GM19239 (cell line): ENCODE measurements at places on chromosomes 7 and 10.

DNA sequence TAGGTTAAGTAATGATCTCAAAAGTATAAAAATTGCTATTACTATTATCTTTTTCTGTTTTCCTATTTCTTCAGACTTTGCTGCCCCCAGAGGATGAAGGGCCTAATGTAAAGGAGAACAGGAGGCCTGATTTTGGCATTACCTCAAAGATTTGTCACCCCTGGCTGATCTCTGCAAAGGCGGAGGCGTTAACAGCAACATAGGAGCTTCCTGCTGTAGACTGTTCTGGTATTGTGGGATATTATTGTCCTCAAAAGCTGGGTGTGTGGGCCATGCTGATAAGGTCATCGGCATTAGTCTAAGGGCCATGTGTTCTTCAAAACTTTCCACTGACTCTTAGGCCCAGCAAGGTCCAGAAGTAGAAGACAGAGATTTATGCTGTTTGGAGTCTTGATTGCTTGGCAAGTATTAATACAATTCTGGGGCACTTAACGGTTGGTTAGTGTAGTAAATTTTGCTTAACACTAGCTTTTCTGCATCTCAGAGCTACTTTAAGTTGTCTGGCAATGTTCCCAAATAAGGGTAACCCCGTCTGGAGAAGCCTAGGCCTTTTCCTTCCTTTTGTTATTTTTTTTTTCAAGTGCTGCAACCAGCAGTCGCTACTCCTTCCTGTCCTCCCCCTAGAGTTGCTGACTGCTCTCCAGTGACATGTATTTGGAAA is 14.0 kb upstream of the ENTPD1 start:
- DNase-seq: no peak

- no peak for DNase-seq
Measured at GRCh38 chr7:135178364-135178763, 7.9 kb upstream of the CYREN start.

DNA sequence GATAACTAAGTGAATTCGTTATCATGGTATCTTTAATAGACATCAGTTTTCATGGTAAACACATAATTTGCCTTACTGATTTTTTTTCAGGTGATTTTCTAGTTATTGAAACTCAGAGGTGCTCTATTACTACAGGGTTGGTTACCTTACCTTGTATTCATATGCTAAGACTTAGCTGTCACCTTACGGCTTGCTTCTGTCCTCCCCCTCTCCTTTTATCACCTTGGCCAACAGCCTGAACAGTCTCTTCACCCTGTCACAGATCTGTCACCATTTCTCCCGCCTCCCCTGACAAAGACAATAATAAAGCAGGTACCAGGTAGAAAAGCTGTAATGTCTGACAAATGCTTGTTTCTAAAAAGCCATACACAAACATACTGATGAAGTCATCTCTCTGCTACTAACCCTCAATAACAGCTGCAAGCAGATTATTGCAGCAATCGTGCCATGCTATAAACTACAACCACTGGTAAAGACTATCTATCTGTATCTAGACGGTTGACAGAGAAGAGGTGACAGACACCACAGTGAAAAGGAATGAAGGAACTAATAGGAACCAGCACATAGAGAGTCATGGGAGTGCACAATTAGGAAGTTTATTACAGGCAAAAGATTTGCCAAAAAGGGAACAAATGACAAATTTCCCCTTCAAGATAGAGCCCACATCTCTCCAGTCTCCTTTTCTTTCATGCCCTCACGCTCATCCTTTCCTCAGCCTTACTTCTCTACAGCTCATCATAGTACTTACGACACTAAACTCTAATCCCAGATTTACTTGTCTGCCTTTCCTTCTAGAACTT is 57.2 kb downstream of the ARHGAP12 start:
- DNase-seq: no peak

GRCh38 chr7:26417911-26418413 is 126.3 kb downstream of the SNX10 start:
- DNase-seq: no peak

DNA sequence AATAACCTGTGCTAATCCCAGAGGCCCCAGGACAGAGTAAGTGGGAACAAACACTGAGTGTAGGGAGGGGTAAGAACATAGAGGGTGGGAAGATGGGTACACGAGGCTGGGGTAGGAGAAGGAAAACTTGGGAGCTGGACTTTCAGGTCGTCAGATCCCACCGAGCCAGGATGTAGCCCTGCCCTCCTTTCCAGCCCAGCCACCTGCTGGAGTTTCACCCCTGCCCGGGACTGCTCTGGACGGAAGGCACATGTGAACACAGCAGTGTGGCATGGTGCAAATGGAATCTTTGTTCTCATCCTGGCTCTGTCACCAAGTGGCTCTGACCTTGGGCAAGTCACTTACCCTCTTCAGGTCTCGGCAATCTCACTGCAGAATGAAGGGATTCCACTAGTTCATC is 52.8 kb downstream of the PODXL start:
- no peak for DNase-seq

DNA sequence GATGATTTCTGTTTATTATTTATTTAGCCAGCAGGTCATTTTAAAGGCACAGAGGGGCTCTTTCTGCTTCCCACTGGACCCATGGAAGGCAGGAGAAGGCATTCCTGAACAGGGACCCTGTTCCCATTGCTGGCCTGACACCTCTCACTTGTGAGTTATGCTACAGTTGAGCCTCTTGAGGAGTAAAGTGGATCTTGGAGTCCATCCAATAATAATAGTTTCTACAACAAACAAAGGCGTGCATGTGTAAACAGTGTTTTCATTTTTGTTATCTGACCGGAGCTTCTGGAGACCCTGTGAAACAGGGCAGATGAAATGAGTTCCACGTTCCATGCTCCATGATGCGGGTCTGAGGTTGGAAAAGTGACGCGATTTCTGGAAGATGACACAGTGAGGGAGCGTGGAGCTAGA is 127.3 kb upstream of the HABP2 start:
- DNase-seq: no peak

GRCh38 chr7:107953265-107953923 is 49.6 kb downstream of the LAMB1 start:
- DNase-seq: no peak

- DNase-seq: no peak
Measured at GRCh38 chr7:129176916-129177710, 11.3 kb upstream of the SMO start.

- no peak for DNase-seq
Measured at GRCh38 chr10:88756660-88757059, 3.2 kb upstream of the LIPN start.

DNA sequence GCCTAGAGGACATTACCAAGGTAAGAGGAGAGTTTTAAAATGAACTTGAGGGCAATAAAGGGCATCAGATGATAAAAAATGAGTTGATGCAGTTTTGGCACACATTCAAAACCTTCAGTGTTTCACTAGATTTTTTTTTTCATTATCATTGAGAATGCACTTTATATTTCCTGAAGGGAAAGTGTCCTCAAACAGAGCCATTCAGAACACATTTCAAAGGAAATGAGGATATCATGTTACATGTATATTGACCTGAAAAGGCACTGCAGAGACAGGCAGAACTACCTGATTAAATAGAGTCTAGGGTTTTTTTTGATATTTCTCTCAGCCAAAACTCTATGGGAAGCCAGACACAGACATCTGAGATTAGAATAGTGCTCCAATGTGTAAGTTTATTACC is 454.0 kb downstream of the NEBL start:
- DNase-seq: no peak

DNA sequence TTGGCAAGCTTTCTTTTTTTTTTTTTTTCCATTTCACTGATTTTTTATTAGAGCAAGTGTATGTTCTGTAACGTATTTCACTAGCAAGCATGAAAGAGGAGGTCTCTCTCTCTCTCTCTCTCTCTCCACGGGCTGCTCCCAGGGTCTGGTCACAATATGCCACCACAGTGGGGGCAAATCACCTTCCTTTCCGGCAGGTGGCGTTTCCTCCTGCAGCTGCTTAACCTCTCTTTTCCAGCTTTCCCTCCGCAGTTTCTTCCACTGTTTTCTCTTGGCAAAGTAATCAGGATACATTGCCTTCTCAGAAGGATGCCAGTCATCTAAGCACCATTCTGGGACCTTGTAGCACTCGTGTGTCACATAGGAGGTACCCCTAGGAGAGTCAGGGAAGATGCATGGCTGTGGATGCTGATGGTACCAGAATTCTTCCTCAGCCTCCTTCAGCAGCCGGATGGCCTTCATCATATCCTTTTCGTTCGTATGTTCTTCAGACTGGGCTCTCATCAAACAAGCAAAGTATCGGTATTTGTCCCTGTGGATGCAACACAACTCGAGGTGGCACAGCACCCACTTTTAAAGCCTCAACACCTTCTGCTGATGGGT is 197.3 kb upstream of the PODXL start:
- no peak for DNase-seq

- DNase-seq: no peak
Measured at GRCh38 chr10:118365702-118366101, 23.6 kb upstream of the FAM204A start.

DNA sequence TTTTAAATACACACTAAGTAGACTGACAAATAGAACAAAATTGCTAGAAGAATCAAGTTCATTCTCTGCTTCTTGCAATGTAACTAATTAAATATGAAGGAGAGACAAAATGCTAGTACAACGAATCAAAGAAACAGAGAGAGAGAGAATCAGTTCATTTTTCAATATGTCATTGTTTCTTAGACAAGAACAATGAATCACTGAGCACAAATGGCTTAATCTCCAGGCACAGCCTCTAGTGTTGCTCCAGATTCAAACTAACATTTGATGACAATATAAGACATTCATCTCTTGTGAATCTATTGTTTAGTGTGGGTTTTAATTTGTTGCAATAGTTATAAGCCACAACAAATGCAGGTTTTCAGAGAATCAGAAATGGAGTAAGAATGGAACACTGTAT is 357.4 kb upstream of the TMEM229A start:
- DNase-seq: no peak

DNA sequence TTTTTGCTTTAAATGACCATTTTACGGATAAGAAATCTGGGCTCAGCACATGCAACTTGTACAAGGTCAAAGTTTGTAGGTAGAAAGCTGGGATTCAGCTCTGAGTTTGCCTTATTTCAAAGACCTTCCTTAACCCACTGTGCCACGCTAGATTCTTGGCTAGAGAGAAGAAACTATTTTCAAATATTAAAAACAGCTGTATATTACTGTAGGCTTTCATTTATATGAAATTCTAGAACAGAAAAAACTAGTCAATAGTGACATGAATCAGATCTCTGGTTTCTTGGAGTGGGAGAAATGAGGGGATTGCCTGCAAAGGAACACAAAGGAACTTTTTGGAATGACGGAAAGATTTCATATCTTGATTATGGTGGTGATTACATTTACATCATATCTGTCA is 53.0 kb upstream of the C1GALT1 start:
- DNase-seq: no peak

DNA sequence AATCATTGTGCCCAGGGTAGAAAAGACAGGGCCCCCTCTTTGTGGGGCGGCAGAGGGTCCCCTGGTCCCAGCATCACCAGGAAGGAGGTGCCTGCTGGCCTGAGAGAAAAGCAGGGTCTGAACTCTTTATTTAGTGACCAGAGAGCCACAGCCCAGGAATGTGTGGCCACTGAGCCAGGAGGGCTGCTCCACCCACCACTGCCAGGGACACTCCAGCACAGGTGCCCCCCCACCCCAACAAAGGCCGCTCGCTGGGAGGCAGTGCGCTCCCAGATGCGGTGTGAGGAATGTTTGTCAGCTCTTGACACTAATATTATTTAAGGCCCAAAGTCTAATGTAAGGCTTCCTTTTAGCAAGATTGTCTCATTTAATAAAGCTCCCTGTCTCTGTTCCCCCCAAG is 59.6 kb upstream of the ZMIZ1 start:
- DNase-seq: no peak

- no peak for DNase-seq
Measured at GRCh38 chr7:27123007-27123476, 7.5 kb downstream of the HOXA4 start.

- DNase-seq: no peak
Measured at GRCh38 chr10:114663626-114664025, 5.6 kb upstream of the ABLIM1 start.

DNA sequence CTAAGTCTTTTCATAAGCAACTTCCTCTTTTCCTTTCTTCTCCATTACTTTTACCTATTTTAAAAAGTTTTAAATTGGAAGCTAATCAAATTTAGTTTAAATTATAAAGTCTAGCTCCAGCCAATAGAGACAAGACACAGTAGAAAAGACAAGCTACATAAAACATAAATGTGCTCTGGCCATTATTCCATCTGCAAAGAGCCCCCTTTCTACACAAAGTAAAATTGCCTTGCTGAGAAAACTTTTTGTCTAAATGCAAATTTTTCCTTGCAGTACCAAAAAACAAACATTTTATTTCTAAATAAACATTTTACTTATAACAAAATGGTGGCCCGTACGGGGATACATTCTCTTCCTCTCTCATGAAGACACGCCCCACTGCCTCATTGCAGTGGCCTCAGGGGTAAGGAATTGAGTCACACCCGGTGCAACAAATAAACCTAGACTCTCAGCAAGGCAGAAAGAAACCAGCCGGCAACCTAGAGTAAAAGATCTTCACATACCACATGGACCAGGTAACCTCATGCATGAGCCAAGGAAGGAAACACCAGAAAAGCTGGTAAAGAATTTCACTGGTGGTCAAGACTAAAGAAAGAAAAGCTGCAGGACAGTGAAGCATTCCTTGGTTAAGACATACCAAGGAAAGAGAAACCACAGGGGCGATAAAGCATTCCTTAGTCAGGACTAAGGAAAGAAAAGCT is 71.6 kb upstream of the ZNF746 start:
- no peak for DNase-seq

DNA sequence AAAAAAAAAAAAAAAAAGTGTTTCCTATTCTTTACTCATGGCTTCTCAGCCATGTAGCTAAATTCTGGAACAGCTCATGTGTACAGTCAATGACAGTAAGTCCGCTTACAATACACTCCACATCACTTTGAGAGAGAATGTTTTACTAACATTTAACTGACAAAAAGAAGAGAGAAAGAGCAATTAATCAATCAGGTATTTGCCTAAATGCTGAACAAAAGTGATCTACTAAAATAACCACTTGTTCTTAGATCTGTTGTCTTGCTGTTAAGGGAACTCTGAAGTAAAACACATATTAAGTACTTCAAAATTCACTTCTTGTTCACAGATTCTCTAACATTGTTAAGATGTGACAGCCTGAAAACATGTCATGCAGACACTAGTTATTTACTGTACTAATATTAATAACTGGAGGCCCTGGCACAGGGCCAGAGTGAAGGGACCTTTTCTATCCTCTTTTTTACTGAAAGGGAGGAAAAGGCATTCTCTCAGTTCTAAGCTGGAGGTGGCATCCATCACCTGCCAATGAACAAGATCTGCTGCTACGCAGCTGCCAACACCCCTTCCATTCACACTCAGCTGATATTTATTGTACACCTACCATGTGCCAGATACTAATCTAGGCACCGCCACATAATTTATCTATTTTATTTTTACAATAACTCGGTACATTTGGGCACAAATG is 72.6 kb downstream of the AHR start:
- no peak for DNase-seq

DNA sequence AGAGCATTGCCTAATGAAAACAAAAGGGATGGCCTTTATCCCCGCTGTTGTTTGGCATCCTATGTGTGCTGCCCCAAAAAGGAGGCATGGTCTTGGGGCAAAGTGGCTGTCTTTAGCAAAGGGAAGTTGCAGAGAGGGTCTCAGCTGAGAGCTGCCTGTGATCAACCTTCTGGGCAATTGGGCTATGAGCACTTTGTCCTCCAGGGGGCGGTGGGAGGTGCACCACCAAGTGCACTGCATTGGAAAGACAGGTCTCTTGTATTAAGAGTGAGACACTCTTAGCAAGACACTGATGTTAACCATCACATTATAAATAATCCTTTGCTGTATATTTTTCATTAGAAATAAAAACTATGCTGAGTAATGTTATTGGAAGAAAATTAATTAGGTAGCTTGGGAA is 314.8 kb downstream of the POM121L12 start:
- DNase-seq: no peak

GRCh38 chr7:123746931-123747488 is 1.8 kb downstream of the WASL start:
- no peak for DNase-seq
